Esophagus squamous epithelium (tissue), 5 donors: ENCODE measurements at places on chromosomes 3 and 15. TPM values are rescaled to one million over a fixed set of nuclear protein-coding genes. Genes with fewer than 3 reads are reported as not detected.
A peak's percentile ranks its signal among the peaks of the same experiment; 100 is the strongest.

The PRKCD gene
- total RNA-seq, result 8.8 TPM

The FHIT gene
- total RNA-seq, result 5.7 TPM

The MUC4 gene
- 11.1 TPM for total RNA-seq

GRCh38 chr15:43270113-43270665, 3.5 kb upstream of the TGM5 start:
- peaks cover 47% of the 10 kb centered on the region for H3K4me1 ChIP-seq
- no peak overlapping the region for H3K27ac ChIP-seq

GRCh38 chr15:57738734-57739237, 32.3 kb downstream of the POLR2M start:
- H3K27ac ChIP-seq, result no peak overlapping the region
- no peaks in the 10 kb centered on the region for H3K4me1 ChIP-seq
- H3K36me3 ChIP-seq, result no peaks in the 10 kb centered on the region
- H3K27me3 ChIP-seq, result no peaks in the 10 kb centered on the region
- no peak for DNase-seq

GRCh38 chr15:73751899-73752805, 999 bp downstream of the INSYN1 start:
- H3K27ac ChIP-seq, result peak overlapping the region; percentile 70
- peaks cover 41% of the 10 kb centered on the region for H3K27me3 ChIP-seq
- peaks cover 5% of the 10 kb centered on the region for H3K4me1 ChIP-seq
- no peak for DNase-seq

- no peaks in the 10 kb centered on the region for H3K27me3 ChIP-seq
- H3K4me1 ChIP-seq, result no peaks in the 10 kb centered on the region
- DNase-seq, result no peak
These were observed 23.4 kb downstream of the SNAPC5 start for GRCh38 chr15:66474135-66474534.

GRCh38 chr3:136818769-136819391, at the start of gene SLC35G2:
TSS of gene SLC35G2 (plus strand) at chr3:136819126. CDS start at chr3:136854461, 35,335 bp downstream.
- H3K4me3 ChIP-seq, result peak within 1 kb of the TSS; percentile 87
- no peak for DNase-seq
- H3K27ac ChIP-seq, result peak within 1 kb of the TSS; percentile 85
- no peaks in the 10 kb centered on the region for H3K36me3 ChIP-seq

- H3K27me3 ChIP-seq, result no peaks in the 10 kb centered on the region
- no peak for DNase-seq
- H3K27ac ChIP-seq, result peak overlapping the region; percentile 22
- H3K4me3 ChIP-seq, result no peak overlapping the region
- peaks cover 27% of the 10 kb centered on the region for H3K4me1 ChIP-seq
These were observed 82.0 kb upstream of the PDZRN3 start for GRCh38 chr3:73706771-73707170.
